SK-N-MC (cell line): ENCODE measurements at places on chromosomes 6 and 20.

DNA sequence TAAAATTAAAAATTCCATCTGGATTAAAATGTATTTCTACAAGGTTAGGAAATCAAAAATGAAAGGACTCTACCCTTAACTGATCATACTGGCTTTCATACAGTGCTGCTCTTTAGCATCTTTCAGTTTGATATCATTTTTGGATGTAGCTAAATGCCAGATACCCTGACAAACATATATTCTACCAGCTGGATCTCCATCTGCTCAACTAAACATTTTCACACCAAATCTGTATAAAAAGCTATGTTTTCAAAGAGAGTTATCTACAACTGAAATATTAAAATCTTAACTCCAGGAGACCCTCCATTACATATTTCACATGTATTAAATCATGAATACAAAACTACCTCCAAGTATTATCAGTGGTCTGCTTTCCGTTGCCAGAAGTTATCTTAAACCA is 95.7 kb downstream of the EPHA7 start:
- DNase-seq: no peak

- DNase-seq: no peak
Observed at GRCh38 chr6:33008944-33009861, at the start of gene HLA-DOA. Gene HLA-DOA (minus strand): TSS chr6:33009591.

DNA sequence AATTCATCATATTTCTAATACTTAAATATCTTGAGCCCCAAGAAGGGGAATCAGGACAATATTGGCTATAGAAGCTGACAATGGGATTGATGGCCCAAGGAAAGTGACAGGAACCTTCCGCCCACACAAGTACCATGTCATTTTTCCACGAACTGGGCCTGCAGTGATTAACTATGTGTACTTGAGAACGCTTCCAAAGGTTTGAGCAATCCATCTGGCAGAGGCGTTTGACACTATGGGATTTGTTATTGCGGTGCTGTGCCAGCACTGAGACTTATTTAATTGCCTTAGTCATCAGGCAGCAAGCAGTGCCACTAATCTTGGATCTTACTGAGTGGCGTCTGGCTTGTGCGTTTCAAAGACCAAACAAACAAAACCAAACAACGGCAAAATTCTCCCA is 135.6 kb upstream of the UST start:
- no peak for DNase-seq

DNA sequence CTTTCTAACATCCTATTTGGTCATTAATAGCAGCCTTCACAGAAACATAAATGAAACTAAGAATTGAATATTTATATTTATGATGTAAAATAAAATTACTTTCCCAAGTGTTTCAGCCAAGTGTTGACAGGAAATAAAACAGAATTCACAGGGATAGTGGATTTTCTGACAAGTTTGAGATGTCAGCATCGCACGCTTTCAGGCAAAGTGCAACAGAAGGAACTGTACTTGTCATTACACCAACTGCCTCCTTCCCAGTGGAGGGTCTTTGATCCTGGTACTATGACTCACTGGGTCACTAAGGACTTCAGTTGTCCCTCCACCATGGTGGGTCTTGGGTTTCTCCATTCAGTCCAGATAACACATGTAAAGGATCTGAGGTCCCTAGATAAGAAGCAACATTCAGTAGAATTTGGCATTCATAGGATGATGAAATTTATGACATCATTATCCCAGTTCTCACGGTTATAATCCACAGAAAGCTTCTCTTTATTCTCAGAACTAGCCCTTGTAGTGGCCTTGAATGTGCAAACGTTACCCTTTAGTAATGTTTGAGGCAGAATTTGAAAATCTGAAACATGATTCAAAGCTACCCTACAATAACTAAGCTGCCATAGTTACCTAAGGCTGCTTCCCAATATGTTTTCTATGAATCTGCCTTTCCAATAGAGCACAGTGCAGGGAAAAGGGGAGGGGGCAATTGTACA is 3.8 kb upstream of the TNFAIP3 start:
- no peak for DNase-seq

DNA sequence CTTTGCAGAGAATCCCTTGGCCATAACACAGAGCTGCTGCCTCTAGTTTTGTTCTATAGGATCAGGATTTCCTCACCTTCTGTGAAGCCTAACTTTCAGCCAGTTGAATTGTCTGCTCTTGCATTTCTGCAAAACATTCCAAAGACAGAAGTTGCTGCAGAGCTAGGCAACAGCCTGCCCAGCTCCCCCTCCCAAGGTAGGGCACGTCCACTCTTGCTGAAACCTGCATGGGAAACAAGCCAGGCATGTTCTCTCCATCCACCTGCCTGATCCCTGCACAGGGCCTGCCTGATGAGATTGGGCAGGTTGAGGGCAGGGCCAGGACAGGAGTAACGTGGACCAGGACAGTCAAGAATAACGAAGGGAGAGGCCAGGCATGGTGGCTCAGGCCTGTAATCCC is 58.9 kb upstream of the NAA20 start:
- no peak for DNase-seq

GRCh38 chr6:150876598-150876997 is 11.1 kb downstream of the MTHFD1L start:
- no peak for DNase-seq
